CD8-positive, alpha-beta T cell (primary cell): ENCODE measurements at places on chromosomes 7 and 10.

GRCh38 chr7:126727930-126728391 is 524.8 kb downstream of the GRM8 start:
- no peak for DNase-seq

GRCh38 chr7:74164985-74165456 is 9.1 kb upstream of the EIF4H start:
- DNase-seq, result no peak

GRCh38 chr7:7681191-7681935 is 37.0 kb downstream of the RPA3 start:
- peak; percentile 47 for DNase-seq

DNA sequence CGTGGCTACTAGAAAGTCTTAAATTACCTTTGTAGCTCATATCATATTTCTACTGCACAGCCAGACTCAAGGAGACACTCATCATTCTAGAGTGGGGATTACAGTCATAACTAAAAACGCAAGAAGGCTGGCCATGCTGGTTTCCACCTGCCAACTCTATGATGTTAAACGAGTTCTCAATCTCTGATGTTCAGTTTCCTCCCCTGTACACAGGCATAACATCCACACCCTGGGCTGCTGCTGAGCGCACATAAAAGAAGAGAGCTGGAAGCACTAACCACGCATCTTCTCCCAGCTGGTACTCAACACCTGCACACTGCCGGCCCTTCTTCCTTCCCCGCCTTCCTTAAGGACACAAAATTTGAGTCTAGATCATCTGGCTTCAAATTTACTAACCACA is 60.5 kb downstream of the SORBS1 start:
- DNase-seq, result no peak

GRCh38 chr7:85805656-85806055 is 618.8 kb upstream of the SEMA3D start:
- DNase-seq, result no peak

- peak; percentile 50 for DNase-seq
Measured at GRCh38 chr7:2757904-2758672, 70.1 kb downstream of the AMZ1 start.

DNA sequence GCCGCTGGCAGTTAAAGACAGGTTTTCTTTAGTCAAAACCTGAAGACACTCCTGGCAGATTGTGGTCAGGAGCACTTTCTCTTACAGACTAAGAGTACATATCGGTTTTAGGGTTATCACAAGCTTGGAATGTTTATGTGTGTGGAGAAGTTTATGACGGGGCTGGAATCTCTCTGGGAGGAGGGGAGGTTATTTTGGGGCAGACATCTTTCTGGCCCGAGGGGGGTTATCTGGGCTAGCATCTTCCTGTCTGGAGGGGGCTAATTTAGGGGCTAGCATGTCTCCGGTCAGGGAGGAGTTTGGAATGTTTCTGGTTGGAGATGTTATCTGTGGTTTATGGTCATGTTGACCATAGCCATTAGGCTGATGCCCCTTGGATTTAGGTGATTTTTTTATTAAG is 141.2 kb upstream of the KIF5B start:
- DNase-seq, result no peak

- DNase-seq, result no peak
Measured at GRCh38 chr10:120422457-120422856, 34.6 kb upstream of the PLPP4 start.

- DNase-seq, result no peak
Measured at GRCh38 chr7:31214751-31215150, 125.8 kb downstream of the NEUROD6 start.

DNA sequence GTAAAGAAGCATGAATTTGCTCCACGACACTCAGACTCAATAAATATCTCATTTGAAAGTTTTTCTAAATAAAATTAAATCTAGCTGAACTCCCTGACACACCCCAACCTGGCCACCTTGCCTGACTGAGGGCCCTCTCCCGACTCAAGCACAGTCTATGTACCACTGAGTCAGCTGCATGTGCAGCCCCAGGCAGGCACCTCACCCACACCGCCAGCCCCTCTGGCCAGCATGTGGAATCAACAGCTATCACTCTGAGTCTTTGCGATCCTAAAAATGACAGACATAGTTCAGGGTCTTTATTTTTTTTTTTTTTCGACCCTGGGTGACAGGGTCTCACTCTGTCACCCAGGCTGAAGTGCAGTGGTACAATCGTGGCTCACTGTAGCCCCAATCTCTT is 35.2 kb downstream of the OAT start:
- DNase-seq, result no peak

- DNase-seq, result no peak
Measured at GRCh38 chr7:30080818-30081217, 52.6 kb downstream of the PLEKHA8 start.

DNA sequence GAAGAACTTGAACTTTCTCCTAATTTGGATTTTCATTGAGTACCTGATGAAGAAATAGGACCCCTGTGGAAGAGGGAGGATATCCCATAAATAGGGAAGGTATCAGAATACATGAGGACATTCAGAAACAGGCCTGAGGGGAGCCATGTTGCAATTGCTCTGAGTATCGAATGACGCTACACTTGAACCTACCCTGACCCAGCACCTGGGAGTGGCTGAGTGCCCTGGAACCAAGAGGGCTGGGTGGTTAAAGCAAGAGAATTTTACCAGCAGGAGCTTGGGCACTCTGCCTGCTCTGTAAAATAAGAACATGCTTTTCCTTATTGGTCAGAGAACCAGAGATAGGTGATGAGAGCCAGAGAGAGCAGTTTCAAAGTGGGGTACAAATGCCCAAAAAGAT is 7.2 kb downstream of the NEUROD6 start:
- no peak for DNase-seq

DNA sequence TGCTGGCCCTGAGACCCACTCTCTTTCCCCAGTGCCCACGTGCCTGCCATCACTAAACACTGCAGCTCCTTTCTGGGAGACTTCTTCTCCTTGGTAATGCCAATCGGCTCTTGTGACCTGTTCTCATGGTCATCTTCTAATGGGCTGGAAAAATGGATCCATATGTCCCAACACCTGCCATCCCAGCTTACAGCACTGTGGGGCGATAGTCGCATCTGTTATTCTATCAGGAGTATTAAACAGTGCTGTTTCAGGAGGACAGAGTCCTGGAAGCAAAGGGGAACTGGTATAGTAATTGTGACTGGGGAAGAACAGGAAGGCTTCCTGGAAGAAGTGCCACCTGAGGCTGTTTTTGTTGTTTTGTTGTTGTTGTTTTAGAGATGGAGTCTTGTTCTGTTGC is 411.2 kb downstream of the GLRX3 start:
- DNase-seq, result no peak

GRCh38 chr10:47401874-47402640 is 18.0 kb upstream of the ZNF488 start:
- DNase-seq, result peak; percentile 36

DNA sequence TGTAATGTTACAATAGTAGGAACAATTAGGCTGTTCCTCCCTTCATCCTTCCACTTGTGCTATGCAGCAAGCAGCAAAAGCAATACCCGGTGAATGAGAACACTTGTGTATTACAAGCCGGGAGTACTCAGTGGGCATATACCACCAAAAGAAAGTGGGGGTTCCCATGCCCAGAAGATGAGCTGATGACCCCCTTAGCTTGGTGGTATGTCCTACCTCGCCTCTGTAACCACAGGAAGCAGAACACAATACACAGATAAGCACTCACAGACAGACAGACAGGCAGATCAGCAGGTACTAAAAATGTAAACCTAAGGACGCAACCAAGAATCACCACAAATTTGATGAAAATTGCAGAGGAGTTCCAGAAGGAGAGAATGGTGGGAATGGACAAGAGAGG is 15.5 kb upstream of the KIF20B start:
- DNase-seq, result peak; percentile 20

DNA sequence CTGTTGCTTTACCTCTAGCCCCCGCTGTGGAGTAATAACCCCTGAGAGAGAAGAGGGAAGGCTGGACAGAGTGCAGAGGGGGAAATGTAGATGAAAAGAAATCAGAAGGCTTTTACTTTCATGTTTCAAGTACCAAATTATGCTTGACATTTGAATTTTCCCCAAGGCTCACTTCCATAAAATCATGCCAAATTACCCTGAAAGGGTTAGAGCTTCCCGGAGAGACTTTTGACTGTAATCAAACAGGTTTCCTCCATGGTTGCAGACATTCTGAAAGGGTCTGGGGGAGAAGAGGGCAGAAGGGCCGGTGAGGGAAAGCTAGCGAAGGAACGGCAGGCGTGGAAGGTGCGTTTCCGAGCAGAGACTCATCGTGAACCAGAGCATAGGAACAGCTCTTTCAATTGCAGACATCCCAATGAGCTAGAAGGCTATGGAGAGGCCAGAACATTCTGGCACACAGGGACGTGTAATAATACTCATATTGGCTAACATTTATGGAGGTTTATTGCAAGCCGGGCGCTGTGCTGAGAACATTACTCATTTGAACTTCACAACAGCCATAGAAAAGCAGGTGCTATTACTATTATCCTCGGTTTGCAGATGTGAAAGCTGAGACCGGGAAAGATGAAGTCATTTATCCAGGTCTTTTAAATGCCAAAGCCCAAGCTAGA is 620.8 kb upstream of the AUTS2 start:
- no peak for DNase-seq

- DNase-seq, result no peak
Measured at GRCh38 chr7:44431091-44431608, 59.3 kb downstream of the NUDCD3 start.

- no peak for DNase-seq
Measured at GRCh38 chr10:74022926-74023629, 25.2 kb downstream of the VCL start.

DNA sequence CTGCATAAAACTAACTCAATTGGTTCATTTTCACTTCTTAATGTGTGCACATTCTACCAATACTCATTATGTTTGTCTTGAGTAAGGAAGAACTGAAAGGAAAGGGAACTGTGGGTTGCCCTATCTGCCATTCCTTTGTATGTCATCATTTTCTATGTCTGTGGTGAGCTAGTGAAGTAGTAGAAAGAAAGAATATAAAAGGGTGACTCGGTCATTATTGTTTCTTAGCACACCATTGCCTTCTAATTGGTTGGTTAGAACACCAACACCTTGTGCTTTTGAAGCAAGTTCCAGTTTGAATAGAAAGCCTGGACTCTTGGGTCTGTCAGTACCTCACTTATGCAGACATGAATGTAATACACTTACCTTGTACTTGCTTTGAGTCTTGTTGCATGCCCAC is 64.3 kb upstream of the MDFIC start:
- no peak for DNase-seq

GRCh38 chr10:70357565-70357964 is 24.9 kb downstream of the LRRC20 start:
- DNase-seq, result no peak

DNA sequence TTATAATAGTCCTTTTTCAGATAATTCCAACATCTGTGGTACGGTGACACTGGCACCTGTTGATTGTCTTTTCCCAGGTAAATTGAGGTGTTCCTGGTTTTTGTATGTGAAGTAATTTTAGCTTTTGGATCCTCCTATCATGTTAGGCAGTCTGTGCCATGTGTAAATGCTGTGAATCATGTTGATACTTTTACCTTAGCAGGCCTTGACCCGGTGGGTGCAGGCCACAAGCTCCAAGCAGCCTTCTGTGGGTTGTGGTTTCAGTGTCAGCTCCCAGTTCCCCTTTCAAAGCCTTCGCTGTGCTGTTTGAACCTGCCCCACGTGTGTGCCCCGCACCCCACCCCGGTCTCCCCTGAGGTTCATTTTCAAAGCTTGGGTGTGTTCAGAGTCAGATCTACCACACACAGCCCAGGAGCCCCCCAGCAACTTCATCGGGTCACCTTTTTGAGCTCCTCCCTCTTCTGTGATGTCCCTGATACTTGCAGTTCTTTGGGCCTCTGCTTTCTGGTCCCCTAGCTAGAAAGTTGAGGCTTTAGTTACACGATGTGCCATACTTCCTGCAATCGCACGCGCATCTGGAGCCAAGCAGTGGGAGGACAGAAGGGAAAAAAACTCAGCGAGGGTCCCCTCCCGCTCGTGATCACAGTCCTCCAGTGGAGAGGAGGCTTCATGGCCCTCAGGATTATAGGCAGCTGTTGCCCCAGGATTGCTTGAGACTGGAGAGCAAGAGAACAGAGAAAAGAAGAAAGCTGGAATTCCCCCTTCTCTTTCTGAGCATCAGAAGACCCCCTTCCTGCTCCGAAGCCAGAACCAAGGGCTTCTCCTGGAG is 8.7 kb upstream of the BHLHA15 start:
- DNase-seq, result peak; percentile 52

DNA sequence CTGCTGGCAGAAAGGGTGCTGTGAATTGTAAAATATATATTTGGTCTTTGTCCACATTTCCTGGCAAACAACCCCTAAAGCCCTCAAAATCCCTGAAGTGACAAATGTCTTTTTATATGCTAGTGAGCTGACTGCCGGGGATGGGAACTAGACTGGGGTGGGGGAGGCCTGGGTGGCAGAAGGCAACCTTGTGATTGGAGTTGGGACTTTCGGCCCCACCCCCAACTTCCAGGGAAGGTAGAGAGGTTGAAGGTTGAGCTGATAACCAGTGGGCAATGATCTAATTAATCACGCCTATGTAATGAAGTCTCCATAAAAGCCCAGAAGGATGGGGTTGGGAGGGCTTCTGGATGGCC is 2.7 kb downstream of the EPHA1 start:
- no peak for DNase-seq

DNA sequence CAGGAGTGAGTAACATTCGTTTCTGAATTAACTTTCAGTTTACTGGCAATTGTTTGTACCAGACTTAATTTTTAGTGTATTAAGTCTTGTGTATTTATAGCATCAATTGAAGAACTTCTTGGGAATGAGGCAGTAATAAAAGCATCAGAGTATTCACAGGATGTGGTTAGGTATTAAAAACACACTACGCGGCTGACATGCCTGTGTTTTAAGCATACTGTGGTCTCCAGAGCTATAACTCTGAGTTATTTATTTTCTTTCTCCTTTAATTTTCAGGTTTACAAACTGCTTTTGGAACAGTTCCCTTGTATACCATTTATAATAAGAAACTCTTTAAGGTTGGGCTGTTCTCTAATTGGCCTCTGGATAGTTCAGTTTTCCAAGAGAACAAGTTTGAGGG is 626.1 kb upstream of the NRG3 start:
- no peak for DNase-seq

DNA sequence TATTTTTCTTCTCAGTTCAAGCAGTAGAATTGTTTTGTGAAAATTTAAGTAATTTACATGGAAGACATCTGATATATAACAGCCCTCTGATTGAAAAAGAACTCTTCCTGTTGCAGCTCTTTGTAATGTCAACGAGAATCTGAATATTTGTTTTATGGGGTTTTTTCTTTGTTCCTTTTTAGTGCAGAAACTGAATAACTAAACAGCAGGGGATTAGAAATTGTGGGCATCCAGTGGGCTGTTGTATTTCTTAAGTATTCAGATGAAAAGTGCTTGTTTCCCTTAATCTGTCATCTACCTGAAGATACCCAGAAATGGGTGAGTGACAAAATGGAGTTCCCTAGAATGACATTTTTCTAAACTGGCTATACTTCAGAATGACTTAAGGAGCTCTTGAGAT is 7.4 kb downstream of the ARL4A start:
- no peak for DNase-seq
